ENCODE measurements at places on chromosomes 16 and 17. TPM values are rescaled to one million over a fixed set of nuclear protein-coding genes. Genes with fewer than 3 reads are reported as not detected.

PYY gene
- total RNA-seq = not detected

ZNF205 gene
- 24.1 TPM for total RNA-seq

ROGDI gene
- total RNA-seq = 14.6 TPM

C1QL1 gene
- 0.37 TPM for total RNA-seq

KRTAP29-1 gene
- not detected for total RNA-seq

TRIM25 gene
- total RNA-seq = 32.6 TPM

ZFPM1 gene
- total RNA-seq = 0.55 TPM

PPL gene
- total RNA-seq = 0.75 TPM

ACSM3 gene
- 0.77 TPM for total RNA-seq

CXCL16 gene
- 1.6 TPM for total RNA-seq

KRTAP4-1 gene
- total RNA-seq = 0.11 TPM

MAF gene
- total RNA-seq = 14.9 TPM

AHSP gene
- total RNA-seq = not detected

ZFP3 gene
- 1.7 TPM for total RNA-seq
